ENCODE measurements at places on chromosomes 7 and 10. TPM values are rescaled to one million over a fixed set of nuclear protein-coding genes. Genes with fewer than 3 reads are reported as not detected.

Gene MYPN
- total RNA-seq = 3.0 TPM

Gene TMEM139
- 1.6 TPM for total RNA-seq

Gene YAE1
- 18.0 TPM for total RNA-seq

Gene OR2A42
- not detected for total RNA-seq

Gene POLR2J3
- 43.8 TPM for total RNA-seq

Gene TMEM270
- 0.22 TPM for total RNA-seq

Gene CLCN1
- not detected for total RNA-seq

Gene SRRM3
- total RNA-seq = 11.1 TPM

Gene FAM13C
- 0.08 TPM for total RNA-seq

Gene PAX4
- total RNA-seq = not detected

Gene MRC1
- not detected for total RNA-seq

Gene GUSB
- total RNA-seq = 33.4 TPM

Gene ALOX5
- total RNA-seq = 0.83 TPM

Gene GPR37
- total RNA-seq = 0.57 TPM

Gene IGFBP1
- 60.6 TPM for total RNA-seq

Gene TLX1
- not detected for total RNA-seq

Gene DPP6
- total RNA-seq = not detected

Gene GPR15LG
- total RNA-seq = not detected

Gene CLDN3
- total RNA-seq = 3.5 TPM

Gene GLI3
- total RNA-seq = 0.24 TPM

Gene PRSS58
- not detected for total RNA-seq

Gene HKDC1
- 13.7 TPM for total RNA-seq

Gene RASA4
- 2.8 TPM for total RNA-seq

Gene DGKI
- 0.29 TPM for total RNA-seq

Gene HDAC9
- total RNA-seq = 0.25 TPM

Gene HECW1
- total RNA-seq = 15.7 TPM

Gene TFPI2
- total RNA-seq = 250 TPM

Gene NUTM2D
- total RNA-seq = 1.3 TPM

Gene ASAH2
- total RNA-seq = 3.1 TPM

Gene CD36
- total RNA-seq = 0.28 TPM

Gene PRXL2A
- total RNA-seq = 39.0 TPM

Gene ASZ1
- total RNA-seq = not detected

Gene HOXA2
- total RNA-seq = 0.66 TPM

Gene OR6V1
- total RNA-seq = not detected
